ENCODE measurements at places on chromosomes 16 and 17. TPM values are rescaled to one million over a fixed set of nuclear protein-coding genes. Genes with fewer than 3 reads are reported as not detected.

- no peak for DNase-seq
These were observed 54.8 kb upstream of the MTMR4 start for GRCh38 chr17:58569196-58569595.

GRCh38 chr17:49455272-49455861 is 39.7 kb upstream of the NGFR start:
- DNase-seq = no peak

Gene MILR1
- not detected for total RNA-seq

DNA sequence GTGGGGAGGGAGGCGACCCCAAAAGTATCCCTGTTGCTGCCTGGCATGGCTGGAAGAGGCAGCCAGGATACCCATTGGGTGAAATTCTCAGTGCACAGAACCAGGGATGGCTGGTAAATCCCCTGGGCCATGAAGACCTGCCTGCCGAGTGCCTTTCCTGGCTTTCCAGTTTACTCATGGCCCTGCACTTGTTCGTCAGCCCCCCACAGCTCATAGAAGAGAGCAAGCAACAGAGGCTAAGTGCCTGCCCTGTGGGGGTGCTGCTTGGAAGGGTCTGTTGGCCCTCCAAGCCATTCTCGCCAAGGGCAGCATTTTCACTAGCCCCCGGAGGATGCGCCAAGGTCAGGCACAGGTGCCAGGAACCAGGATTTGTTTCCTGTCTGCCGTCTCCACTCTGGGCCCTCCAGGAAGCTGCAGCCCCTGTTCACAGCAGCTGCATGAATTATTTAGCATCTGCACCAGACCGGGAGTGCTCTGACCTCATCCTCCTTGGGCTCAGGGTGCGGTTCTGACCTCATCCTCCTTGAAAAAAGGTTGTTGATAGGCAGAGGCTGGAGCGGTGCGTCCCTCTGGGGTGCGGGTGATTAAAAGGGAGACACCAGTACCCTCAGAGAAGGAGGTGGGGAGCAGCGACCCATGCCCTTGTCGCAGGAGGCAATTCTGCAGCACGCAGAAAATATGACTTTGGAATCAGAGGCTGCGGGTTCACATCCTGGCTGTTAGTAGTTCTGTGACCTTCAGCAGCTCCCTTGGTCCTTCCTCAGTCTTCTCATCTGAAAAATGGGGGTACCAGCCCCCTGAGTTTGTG is 14.2 kb upstream of the CD300A start:
- peak; percentile 36 for DNase-seq

DNA sequence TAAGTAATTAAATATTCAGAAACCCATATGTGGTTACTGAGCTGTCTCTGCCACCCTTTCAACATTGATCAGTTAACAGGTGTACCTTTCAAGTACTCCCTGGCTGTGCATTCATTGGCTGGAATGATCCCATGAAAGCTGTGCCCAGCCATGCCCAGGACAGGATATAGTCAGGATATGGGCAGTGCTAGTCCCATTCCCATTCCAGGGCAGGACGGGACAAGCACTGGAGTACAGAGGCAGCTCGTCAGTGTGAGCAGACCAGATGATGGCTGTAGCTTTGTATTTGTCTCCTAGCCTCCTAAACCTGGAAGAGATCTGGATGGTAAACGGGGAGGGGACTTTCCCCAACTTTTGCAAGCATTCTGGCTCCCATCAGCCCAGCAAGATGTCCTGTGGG is 22.5 kb downstream of the HEATR3 start:
- no peak for DNase-seq

Gene ATP2A1
- total RNA-seq = 7.8 TPM

DNA sequence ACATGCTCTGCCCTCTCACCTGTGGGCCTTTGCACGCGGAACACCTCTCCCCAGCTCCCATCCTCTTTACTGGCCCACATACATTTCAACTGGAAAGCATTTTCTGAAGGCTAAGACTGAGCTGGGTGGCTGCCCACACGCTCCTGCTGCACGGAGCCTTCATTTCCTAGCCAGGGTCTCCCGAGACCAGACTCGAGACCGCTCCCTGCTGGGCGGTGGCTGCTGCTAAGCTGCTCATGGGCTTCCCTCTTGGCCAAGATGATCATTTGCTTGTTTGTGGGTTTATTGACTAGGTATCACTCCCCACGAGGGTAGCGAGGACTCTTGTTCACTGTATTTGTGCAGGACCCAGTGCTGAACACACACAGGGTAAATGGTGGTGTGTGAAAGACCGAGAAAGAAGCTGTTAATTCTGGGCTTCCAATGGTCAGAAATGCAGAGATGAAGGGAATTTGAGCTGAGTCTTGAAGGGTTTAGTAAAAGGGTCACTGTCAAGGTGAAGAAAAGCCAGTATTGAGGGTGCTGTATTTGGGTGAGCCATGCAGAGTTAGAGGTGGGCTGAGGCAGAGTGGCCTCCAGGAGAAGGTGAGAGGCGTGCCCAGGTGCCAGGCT is 907 bp downstream of the TRAPPC2L start:
- peak; percentile 58 for DNase-seq

DNA sequence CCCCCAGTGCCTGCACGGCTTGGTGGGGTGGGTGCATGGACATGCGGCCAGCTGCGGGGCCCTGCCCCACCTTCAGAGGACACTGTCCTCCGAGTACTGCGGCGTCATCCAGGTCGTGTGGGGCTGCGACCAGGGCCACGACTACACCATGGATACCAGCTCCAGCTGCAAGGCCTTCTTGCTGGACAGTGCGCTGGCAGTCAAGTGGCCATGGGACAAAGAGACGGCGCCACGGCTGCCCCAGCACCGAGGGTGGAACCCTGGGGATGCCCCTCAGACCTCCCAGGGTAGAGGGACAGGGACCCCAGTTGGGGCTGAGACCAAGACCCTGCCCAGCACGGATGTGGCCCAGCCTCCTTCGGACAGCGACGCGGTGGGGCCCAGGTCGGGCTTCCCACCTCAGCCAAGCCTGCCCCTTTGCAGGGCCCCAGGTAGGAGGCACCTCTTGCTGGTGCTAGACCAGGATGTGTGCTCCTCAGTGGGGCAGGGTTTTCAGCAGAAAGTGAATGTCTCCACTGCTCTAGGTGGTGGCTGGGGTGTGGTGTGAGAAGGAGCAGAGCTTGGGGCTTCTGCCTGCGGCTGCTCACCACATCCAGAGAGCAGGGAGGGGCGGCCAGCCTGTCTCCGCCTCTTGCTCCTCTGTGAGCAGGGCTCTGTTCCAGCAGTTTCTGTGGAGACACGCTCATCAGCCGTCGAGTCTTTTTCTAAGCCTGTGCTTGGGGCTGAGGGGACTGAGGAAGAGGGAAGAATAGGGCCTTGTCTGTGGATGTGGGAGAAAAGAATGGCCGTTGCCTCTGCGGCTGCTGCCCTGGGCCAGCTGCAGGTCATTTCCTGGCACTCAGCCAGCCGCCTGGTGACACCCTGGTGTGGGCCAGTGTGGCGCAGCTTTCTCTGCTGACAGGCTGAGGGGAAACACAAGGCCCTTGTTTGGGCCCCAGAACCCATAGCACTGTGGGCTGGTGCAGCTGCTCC is 2.2 kb downstream of the ZNF276 start:
- DNase-seq = peak; percentile 34

Gene MT1F
- total RNA-seq = not detected

- no peak for DNase-seq
These were observed 76.0 kb downstream of the BANP start for GRCh38 chr16:88026964-88027938.

- no peak for DNase-seq
These were observed 5.2 kb downstream of the TRAF4 start for GRCh38 chr17:28748852-28749515.

All from G401 (cell line).